EH (cell line): ENCODE measurements at places on chromosomes 16 and 17.

- DNase-seq, result no peak
Measured at GRCh38 chr17:80353718-80354275, 61.2 kb upstream of the ENDOV start.

DNA sequence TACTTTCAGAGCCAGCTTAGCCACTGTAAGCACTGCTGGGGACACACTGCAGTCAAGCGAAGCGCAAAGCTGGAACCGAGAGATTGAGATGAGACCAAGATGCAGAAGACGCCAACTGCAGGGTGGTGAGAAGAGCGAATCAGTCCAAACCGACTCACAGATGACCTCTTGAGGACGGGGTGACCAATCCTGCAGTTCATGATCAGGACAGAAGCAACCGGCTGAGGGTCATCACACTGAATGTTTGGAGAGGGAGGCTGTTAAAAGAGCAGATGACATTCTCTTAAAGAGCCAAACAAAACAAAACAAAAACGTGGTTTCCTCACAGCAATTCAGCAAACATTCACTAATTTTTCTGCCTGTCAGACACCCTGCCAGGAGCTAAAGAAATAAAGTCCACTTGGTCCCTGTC lies 8.5 kb downstream of the HASPIN start:
- peak; percentile 70 for DNase-seq

- DNase-seq, result peak; percentile 90
Measured at GRCh38 chr16:88770461-88771293, 14.3 kb downstream of the PIEZO1 start.

DNA sequence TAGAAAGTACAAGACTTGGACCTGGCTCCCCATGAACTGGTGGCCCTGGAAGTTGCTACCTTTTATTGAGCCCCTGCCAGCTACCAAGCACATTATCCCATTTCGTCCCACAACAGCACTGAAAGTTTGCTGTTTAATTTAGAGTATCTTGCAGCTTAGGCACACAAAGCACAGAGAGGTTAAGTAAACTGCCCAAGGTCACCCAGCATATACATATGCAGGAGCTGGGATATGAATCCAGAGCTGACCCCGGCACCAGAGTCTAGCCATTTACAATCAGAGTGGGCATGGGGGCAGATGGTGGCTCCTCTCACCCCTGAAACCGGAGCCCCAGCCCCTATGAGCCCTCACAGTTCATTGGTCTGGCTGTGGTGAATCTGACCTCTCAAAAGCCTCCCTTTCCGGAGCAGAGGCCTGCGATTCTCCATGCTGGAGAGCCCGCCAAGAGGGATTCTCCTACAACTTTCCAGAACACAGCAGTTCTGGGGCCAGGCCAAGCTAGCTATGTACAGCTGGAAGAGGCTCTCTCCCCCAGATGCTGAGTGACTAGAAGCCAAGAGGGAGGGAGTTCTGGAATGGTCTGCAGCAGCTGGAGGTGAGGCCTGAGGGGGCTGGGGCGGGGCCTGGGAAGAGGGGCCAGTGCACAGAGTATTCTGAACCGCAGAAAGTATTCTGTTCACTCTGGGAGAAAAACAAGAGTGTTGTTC lies 58.3 kb downstream of the SREBF1 start:
- no peak for DNase-seq

DNA sequence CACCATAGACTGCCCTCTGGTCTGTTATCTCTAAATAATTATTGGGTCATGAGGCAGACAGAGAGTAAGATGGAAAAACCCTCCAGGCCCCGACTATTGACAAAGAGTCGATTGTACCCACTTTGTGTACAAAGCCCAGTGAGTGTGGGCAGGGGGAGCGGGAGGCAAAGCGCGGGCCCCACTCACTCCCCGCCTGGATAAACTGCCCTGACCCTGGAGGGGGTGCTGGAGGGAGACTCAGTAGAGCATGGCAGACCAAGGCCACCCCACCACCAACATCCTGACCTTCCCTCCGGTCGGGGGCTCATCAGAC lies 11.2 kb upstream of the CPSF4L start:
- no peak for DNase-seq

- peak; percentile 60 for DNase-seq
Measured at GRCh38 chr16:49644145-49644463, 211.8 kb downstream of the ZNF423 start.

GRCh38 chr17:79750650-79751545 lies 20.2 kb downstream of the ENPP7 start:
- DNase-seq, result no peak

DNA sequence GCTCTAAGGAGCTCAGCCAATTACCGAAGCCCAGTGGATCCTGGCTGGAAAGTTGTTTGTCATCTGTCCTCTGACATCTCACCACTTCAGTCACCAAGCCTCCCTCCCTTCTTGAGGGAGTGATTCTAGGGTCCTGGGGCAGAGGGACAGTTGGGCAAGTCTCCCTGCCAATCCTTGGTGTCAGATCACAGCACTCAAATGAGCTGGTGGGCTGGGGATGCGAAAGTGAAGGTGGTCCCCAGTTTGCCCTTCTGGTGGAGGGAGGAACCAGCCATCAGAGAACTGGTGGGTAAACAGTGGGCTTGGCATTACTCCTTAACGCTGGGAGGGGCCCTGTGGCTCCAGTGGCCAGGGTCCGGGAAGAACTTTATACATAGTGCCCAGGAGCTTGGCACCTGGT lies 4.4 kb upstream of the CALB2 start:
- no peak for DNase-seq

DNA sequence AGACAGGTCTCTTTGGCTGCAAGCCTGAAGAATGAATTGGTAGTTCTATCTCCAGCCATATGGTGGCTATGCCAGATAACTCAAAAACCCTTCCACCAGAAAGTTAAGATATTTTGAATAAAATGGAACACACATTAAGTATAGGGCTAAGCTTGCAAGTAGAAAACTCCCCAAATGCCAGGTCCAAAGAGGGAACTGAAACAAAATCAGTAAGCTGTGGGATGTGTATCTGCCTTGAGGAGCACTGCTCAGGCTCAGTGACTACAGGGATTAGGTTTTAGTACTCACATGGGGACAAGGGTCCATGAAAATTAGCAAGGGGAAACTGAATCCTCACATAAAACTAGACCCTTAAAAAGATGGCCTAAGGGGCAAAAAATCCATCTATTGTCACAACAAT lies 115.7 kb upstream of the PMFBP1 start:
- no peak for DNase-seq

- peak; percentile 60 for DNase-seq
Measured at GRCh38 chr16:23691483-23692189, 12.9 kb downstream of the PLK1 start.

DNA sequence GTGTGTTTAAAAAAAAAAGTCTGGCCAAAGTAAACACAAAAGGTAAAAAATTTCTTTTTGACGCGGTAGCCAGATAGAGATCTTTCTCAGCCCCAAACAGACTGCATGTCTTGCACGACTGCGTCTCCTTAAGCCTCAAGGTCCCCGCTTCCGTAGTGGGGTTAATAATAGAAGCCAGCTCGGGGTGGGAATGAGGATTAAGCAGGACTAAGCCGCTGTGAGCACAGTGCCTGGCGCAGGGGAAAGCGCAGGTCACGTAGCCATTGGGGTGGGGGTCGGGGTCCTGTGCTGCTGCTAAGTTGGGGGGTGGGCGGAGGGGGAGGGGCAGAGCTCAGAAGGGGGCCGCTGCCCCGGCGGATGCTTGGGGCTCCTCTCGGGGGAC lies 521 bp downstream of the GGA2 start:
- peak; percentile 62 for DNase-seq

DNA sequence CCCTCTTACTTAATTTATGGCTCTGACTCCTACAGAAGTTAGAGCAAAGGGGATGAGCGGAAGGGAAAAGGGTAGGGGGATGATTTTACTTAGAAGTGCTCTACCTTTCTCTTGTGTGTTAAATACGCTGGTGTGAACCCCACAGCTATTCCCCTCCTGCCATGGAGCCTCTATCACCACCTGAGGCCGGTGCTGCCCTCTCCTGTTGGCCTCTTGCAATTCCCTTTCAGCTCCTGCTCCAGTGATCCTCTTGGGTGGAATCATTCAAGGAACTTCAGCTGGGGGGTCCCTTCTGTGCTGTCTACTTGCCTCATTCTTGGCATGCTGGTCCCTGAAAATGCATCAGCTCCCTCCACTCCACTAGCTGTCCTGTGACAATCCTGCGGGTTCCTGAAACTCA lies 41.8 kb upstream of the CDH8 start:
- DNase-seq, result no peak

DNA sequence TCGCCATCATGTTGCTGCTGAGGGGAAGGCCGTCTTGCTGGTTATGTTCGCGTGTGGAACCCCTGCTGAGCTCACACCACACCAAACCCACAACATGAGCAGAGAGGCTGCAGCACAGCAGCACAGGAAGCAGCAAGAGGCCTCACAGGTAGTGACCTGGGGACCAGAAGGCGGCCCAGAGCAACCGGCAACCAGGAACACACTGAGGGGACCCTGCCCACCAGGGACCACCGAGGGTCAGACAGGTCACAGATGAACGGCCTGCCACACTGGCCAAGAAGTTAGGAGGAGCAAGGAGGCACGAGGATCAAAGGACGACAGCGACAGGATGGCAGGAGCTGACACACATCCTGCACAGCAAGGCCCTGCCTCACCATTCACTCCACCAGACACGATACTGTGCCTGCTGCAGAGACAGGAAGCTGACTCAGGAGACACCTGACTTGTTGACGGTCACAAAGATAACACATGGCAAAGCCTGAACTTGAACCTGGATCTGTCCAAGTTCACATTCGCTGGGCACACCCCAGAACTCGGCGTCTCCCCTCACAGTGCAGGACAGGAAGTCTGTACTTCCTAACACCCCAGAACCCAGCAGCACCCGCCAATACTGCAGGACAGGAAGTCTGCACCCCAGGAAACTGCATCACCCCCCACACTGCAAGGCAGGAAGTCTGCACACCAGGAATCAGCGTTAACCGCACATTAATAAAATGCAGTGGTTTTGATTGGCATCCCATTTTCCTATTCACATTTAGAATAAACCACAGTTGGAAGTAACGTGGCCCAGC lies 98.5 kb downstream of the ZNF778 start:
- peak; percentile 89 for DNase-seq

DNA sequence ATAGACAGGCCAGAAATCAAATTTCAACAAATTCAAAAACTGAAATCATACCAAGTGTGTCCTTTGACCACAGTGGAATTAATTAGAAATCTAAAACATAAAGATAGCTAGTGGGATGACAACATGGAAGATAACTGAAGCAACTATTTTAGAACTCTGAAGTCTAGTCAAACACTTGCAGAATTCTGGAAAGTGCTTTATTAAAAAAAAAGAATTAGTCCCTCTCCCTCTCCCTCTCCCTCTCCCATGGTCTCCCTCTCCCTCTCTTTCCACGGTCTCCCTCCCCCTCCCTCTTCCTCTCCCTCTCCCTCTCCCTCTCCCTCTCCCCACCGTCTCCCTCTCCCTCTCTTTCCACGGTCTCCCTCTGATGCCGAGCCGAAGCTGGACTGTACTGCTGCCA lies 6.7 kb upstream of the OR4D1 start:
- DNase-seq, result no peak

DNA sequence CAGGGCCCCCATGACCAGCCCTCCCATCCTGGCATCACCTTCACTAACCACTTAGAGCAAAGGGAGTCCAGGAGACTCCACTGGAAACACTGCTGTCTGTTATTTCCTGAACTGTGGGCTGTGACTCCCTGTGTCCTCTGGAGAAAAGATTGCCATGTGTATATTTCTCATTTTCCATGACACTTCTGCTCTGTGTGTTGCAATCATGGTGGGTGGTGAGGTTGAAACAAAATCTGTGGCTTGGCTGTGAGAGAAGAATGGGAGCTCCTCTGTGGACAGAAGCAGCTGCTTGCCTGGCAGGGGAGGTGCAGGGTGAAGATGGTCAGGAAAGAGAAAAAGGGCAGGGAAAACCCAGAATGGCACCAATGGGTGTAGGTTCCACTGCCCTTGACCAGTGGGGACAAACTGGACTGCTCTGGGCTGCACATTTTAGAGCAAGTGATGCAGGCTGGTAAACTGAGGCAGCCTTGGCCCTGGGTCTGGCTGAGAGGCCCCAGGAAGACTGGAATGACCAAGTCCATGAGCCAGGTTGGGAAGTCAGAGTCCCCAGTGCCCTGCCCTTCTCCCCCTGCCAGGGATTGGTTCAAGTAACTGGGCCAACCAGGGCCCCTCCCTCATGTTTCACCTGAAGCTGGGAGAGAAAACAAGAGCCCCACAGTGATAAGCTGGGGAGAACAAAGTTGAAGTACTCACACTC lies 314.3 kb downstream of the C16orf95 start:
- peak; percentile 38 for DNase-seq

GRCh38 chr17:61351745-61352407 lies 47.8 kb upstream of the TBX2 start:
- no peak for DNase-seq

- peak; percentile 32 for DNase-seq
Measured at GRCh38 chr17:15942207-15942833, 2.6 kb upstream of the ADORA2B start.

DNA sequence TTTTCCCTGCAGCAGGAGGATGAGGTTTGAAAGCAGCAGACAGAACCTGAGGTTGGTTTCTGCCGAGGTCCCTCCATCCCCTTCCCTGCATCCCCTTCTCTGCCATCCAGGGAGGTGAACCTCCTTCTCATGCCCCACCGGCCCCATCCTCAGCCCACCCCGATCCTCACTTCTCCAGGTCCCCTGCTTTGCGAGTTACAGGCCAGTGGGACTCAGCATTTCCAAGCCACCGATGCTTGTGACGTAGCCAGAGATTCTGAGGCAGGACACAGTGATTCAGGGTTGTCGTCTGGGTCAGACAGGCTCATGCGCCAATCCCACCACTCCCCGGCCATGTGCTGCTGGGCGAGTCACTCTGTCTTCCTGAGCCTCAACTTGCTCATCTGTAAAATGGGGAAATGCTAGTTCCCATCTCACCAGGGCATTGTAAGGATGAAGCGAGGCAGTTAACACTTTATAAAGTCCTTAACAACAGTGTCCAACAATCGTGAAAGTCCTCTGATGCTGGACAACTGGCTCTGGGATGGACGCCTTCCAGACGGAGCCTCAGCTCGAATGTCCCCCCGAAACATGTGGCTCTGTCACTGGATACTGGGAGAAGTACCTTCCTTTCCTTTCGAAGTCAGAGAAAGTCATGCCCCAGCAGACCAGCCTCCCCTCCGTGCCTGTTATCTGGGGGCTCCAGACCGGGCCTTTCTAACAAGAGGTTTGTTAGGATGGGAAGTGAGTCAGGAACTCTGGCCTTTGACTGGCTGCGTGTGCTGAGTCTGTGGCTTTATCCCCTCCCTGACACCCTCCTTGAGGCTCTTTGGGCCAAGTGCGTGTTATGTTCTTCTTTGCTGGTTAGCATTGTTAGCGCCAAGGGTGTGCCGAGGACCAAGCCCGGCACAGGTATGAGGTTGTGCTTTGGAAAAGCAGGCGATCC lies 21.9 kb downstream of the SEC14L5 start:
- no peak for DNase-seq

GRCh38 chr17:59219992-59220327 lies 351 bp upstream of the GDPD1 start:
- DNase-seq, result no peak

- DNase-seq, result no peak
Measured at GRCh38 chr17:76704805-76705204, 6.0 kb downstream of the MXRA7 start.
